ENCODE measurements at places on chromosomes 7 and 10. TPM values are rescaled to one million over a fixed set of nuclear protein-coding genes. Genes with fewer than 3 reads are reported as not detected.

The GNA12 gene
- total RNA-seq = 33.6 TPM

The LRRN3 gene
- total RNA-seq = 0.18 TPM

The FAM180A gene
- 0.49 TPM for total RNA-seq

The EXOC4 gene
- total RNA-seq = 41.7 TPM

The ACSL5 gene
- total RNA-seq = 8.1 TPM

The ZNF138 gene
- total RNA-seq = 3.9 TPM

The TET1 gene
- total RNA-seq = 2.6 TPM

The PRSS37 gene
- total RNA-seq = not detected

The KNDC1 gene
- total RNA-seq = 0.36 TPM

The ICA1 gene
- not detected for total RNA-seq

The CDC14C gene
- total RNA-seq = not detected

The PON3 gene
- total RNA-seq = not detected

The CH25H gene
- not detected for total RNA-seq

The TSPAN15 gene
- 6.0 TPM for total RNA-seq

The LRRC18 gene
- not detected for total RNA-seq

The DYDC1 gene
- not detected for total RNA-seq

The HYAL4 gene
- total RNA-seq = not detected

The CYP3A4 gene
- total RNA-seq = not detected

The PTN gene
- 1.6 TPM for total RNA-seq

The RBAK gene
- 7.9 TPM for total RNA-seq

The TMEM106B gene
- 39.5 TPM for total RNA-seq

The UCN3 gene
- total RNA-seq = not detected

The HEPACAM2 gene
- total RNA-seq = not detected

The HTR5A gene
- total RNA-seq = not detected

The OR2A5 gene
- not detected for total RNA-seq

The HOXA10 gene
- total RNA-seq = under 0.01 TPM

The CALHM2 gene
- 87.0 TPM for total RNA-seq

The PDZD7 gene
- 1.3 TPM for total RNA-seq

The ZFYVE27 gene
- total RNA-seq = 8.5 TPM

The DNA2 gene
- total RNA-seq = 7.1 TPM

The CTAGE4 gene
- under 0.01 TPM for total RNA-seq

The CALCR gene
- not detected for total RNA-seq

Measured in cardiac atrium fibroblast (primary cell).